Stimulated activated CD8-positive, alpha-beta memory T cell treated with anti-CD3 and anti-CD28 coated beads, Interleukin-2, amount 100 ng/mL, for 1 hour (primary cell): ENCODE measurements at places on chromosomes 11 and 22.
A peak's percentile ranks its signal among the peaks of the same experiment; 100 is the strongest.

GRCh38 chr22:37175414-37176281 lies 12.4 kb downstream of the C1QTNF6 start:
- DNase-seq: no peak

DNA sequence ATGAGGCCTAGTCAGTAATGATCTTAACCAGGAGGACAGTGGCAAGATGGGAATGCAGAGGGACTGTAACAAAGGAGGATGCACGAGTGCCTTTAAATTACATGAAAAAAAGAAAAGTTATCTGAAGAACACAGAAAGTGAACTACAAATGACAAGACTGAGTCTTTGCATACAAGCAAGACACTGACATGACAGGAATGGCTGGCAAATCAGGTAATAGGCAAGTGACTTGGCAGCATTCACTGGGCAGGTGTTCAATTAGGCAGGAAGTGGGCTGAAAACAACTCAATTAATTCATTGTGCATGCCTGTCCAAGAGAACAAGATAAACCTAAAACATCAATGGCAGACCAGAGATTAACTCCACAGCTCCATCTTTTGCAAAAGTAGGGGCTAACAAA lies 24.0 kb downstream of the SMCO4 start:
- DNase-seq: no peak

GRCh38 chr11:78664636-78665035 lies 90.0 kb upstream of the NARS2 start:
- no peak for DNase-seq

DNA sequence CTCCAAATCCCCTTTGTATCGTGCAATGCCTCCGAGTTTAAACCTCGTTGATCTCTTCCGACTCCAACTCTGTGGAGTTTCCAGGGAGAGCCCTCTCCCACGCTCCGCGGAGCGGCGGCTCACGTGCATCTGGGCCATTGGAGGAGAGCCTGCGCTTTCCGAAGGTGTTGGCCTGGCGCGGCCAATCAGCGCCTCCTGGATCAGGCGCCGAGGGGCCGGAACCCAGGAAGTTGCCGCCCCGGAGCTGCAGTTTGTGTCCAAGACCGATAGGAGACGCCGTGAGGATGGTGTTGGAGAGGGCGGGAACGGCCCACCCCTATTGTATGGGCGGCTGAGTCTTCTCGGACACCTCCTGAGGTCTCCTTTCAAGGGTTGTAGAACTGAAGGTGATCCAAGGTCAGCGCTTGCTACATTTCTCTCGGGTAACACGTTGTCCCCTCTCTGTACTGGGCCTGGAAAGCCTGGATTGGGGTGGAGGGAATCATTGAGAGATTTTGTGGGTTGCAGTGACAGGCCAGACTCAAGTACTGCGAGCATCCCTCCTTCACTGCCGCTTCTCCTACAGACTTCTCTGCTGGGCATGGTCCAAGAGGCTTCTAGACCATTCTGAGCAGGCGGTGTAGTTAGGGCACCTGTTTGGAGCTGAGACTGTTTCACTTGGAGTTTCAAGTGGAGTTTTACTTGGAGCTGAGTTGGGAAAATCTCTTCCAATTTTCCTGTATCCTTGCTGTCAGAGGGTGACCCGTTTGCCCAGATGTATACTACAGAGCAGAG lies 1.7 kb downstream of the ADAMTS15 start:
- no peak for DNase-seq

- DNase-seq: no peak
Observed at GRCh38 chr22:23182309-23183060, 2.2 kb downstream of the BCR start.

DNA sequence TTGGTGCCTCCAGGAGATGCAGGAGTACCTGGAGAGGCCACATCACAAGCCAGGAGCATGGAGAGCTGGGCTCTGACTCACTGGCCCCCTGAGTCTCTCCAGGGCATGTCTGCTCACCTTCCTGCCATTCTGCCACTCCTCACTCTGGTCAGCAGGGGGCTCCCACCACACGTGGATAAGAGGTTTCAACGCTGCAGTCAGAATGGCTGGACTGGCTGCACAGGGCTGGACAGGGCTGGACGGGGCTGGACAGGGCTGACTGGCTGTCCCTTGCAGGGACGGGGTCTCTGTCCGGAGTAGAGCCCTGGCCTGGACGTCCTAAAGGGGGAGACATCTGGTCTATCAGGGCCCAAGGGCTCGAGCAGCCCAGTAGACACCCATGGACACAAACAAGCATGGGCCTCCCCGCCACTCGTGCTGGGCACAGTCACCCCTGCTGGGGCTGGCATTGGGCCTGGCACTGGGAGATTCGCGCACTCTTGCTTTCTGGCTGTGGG lies 34.6 kb downstream of the CYTH4 start:
- DNase-seq: peak; percentile 42

DNA sequence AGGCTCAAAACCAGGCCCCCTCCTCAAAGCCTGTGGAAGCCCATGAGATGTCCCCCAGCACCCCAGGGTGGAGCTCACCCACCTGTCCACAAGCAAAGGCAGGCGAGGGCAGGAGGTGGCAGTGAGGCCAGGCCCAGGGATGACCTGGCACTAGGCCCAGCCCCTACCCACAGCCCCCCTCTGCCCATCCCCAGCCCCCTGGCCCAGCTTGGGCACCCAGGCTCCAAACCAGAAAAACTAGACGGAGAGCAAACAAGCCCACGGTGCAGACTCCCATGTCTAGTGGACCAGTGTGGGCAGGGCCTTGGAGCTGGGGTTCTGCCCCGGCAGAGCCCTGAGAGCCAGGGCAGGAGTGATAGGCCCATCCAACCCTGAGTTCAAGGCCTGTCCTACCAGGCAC lies 16.9 kb upstream of the TBX1 start:
- no peak for DNase-seq

DNA sequence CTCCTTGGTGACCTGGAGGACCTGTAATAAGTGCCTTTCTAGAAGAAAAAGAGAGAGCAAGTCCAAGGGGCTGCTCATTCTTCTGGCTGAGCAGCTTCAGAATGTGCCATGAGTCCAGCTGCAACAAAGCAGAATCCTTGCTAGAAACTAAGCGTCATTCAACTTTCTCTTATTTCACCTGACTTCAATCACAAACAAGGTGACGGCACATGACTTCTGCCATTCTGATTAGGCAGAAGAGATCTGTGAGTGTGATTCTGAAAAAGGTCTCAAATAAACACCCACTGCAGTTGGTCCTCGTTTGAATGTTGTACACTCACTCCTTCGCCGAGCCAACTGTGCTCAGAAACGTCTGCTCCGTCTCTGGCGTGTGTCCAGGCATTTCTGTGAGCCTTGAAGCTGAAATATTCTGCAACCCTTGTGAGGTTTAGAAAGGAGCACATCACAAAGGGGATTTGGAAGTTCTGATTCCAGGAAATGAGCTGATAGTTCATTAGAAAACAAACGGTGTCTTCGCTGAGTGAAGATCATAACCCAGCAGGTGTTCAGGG lies 623.8 kb upstream of the KIRREL3 start:
- DNase-seq: no peak

DNA sequence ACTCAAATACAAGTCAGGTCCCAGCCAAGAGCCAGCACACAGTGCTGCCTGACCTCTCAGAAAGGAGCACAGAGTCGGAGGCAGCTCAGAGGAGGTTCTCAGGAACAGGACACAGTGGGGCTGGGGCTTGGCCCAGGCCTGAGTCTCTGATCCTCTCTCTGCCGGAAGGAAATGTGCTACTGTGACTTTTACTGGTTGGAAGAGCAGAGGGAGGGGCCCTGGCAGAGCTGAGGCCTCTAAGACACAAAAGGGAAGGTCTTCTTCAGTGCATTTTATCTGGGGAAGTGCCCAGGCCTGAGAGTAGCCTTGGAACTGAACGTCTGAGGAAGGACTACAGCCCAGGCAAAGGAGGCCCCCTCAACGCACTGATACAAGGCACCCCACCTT lies 16.2 kb upstream of the CASTOR1 start:
- no peak for DNase-seq

DNA sequence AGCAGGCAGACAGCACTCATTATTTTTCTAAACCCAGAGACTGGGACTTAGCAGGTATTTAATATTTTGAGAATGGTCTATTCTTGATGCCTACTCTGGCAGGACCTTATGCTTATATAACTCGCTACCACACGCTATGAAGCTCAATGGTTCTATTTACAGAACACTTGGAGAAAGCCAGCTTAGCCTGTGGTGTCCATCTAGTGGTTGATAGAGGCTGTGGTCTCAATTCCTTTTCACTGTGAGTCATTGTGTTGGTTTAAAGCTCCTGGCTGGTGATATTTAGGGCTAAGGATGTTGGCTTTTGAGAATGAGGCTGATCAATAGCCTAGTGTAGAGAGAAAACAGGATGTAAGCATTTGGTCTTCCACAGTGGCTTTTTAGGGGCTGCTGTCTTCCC lies 206.4 kb downstream of the DBX1 start:
- no peak for DNase-seq

DNA sequence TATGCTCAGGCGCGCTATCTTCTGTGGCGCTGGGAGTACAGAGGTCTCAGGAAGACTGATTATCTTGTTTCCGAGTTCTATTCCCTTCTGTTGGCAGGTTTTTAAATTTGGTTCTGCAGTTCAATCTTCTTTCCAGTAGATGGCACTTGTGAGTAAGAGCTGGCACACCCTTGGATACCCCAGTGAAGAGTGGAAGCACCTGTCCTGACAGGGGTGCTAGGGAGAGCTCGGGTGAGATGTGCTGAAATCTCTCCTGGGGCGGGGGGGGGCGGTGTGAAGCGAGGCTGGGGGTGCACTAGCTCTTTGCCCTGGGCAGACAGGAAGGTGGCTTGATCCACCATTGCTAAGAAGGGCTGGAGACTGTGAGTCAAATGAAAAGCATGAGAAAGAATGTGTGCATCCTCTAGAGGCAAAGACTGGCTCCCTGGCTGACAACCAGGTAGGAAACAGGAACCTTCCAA lies 679.9 kb upstream of the CCDC179 start:
- DNase-seq: no peak

- DNase-seq: no peak
Observed at GRCh38 chr22:44373234-44373633, 60.5 kb upstream of the SHISAL1 start.

DNA sequence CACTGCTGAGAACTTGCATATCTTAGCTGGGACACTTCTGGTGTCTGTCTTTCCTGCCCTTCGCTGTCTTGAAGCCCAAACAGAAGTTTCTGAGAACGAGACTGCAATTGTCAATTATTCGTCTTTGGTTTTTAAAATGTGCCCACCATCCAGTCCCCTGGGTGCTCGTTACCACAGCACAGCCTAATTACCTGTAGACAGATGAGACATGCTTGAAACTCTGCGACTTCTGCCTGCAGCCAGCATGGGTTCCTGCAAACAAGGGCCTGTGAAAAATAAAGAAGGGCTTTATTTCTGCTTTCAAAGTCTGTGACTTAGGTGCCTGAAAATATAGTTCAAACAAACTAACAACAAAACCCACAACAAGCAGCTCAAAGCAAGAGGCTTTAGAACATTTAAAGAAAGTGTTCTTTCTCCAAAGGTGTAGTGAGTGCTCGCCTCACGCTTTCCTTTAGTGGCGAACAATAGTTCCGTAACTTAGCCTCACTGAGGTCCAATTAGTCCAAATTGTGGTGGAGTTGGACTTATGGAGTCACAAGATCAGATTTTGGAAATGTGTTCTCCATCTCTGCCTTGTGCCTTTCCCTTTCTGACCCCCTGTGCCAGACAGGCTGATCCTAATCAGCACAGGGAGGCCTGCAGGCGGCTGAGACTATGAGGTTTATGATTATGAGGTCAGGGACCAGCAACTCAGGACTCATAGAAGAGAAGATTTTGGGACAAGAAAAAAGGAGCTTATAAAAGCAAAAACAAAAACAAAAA lies 20.4 kb upstream of the GRAMD1B start:
- DNase-seq: no peak

GRCh38 chr11:126915430-126915829 lies 85.1 kb downstream of the KIRREL3 start:
- DNase-seq: no peak

DNA sequence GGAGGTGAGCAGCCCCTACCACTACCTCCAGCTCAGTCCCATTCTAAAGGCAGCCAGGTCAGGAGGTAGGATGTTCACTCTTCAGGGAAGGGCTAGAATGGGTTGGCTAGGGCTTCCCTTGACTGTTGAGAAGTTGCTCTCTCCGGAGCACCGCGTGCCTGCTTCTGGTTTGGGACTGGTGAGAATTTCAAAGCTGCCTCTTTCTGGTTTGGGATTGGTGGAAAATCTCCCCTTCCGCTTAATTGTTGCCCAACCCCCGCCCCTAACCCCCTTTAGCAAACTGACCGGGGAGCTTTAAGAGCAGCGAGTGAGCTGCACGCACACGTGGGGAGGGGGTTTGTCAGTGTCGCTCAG lies 686 bp downstream of the USP2 start:
- no peak for DNase-seq

- DNase-seq: no peak
Observed at GRCh38 chr11:35946766-35947165, 2.9 kb downstream of the LDLRAD3 start.

GRCh38 chr11:95716266-95716665 lies 73.3 kb downstream of the FAM76B start:
- DNase-seq: no peak

- no peak for DNase-seq
Observed at GRCh38 chr11:17206463-17206862, 1.3 kb downstream of the PIK3C2A start.

DNA sequence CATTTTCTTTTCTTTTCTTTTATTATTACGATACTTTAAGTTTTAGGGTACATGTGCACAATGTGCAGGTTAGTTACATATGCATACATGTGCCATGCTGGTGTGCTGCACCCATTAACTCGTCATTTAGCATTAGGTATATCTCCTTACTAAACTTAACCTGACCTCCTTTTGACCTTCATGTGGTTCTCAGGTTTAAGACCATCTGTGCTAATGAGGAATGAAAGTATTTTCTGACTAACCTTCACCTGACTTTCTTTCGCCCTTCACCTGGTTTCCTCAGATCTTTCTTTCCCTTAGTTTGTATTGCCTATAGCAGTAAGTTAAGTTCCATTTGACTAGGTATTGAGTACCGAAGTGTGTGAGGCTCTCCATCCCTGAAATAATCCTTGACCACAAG lies 6.5 kb downstream of the EXPH5 start:
- DNase-seq: no peak

- DNase-seq: no peak
Observed at GRCh38 chr11:2777871-2778629, 78.3 kb upstream of the KCNQ1OT1 start.

DNA sequence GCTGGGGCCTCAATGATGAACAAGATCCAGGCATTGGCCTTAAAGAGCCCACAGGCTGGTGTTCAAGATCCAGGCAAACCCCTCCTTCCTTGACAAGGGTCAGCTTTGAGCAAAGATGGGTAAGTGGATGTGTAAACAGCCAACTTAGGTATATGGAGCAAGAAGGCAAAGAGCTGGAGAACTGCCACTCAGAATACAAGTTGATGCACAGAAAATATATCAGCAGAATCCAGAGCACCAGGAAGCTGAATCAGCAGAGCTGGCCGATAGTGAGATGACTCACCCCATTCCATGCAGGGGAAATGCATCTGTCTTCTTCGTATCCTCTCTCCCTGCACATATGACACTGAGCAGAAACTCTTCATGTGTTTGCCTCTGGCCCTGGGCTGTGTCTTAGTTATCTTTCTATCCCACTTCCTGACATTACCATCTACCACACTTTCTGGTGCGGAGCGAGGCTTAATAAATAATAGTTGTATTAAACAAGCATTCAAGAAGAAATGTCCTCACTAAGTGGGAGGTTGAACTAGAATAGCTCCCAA lies 57.8 kb downstream of the ENDOD1 start:
- DNase-seq: no peak

- peak; percentile 30 for DNase-seq
Observed at GRCh38 chr11:3905080-3905953, 49.9 kb downstream of the STIM1 start.

- DNase-seq: no peak
Observed at GRCh38 chr22:41425660-41426365, 20.8 kb downstream of the TOB2 start.

- no peak for DNase-seq
Observed at GRCh38 chr11:113553915-113554314, 78.7 kb upstream of the DRD2 start.
